Mucosa of gallbladder (tissue), 1 donor: ENCODE measurements at places on chromosomes 13 and 19.

- no peak for DNase-seq
These were observed 1825.3 kb downstream of the SLITRK5 start for GRCh38 chr13:89496478-89496877.

DNA sequence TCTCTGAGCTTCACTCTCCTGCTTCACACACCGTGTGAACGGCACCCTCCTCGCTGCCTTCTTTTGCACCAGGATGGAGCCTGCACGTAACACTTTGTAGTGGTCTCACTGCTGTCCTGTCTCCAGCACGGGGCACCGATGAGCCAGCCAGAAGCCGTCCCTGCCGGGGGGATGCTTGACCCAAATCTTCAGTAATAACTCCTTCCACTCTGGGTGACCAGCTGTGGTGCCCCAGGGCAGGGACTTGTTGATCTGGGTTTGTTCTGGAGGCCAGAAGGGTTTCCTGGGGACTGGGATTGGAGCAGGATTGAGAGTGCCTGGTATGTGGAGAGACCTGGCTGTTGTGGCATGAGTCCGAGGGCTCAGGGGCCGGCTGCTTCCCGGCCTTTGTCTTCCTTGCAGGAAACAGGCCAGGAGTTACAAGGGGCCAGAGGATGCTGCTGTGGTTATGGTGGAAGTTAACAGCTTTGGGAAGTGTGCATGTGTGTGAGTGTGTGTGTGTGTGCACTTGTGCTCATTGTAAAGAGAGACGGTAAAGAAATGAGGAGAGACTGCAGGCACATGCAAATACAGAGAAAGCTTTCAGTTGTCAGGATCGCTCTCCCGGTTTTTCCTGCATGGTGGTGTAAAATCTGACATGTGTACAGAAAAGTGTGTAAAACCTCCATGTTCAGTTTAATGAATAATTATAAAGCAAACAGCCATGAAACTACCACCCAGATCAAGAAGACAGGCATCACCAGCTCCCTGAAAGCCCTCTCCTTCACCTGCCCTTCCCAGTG is 18.9 kb downstream of the PAK4 start:
- no peak for DNase-seq

GRCh38 chr19:13974073-13974472 is 21.8 kb downstream of the DCAF15 start:
- DNase-seq = peak; percentile 75

GRCh38 chr19:7879111-7879807 is 5.1 kb upstream of the PRR36 start:
- no peak for DNase-seq

DNA sequence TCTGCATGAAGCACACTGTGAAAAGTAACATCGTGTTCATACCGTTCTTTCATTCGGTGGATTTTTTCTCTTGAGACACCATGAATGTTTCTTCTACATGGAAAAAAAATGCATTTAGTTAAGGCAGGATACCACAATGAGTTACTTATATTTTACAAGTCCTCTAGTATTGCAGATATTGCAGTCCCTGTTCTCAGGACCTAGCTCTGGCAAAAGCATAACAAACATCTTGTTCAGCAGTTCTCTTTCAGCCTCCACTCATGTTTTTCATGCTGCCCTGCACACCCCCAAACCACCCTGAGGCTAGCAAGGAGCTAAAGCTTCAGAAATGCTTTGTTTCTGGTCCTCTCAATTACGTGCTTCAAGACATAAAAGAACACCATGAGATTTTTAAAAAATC is 24.8 kb downstream of the N4BP2L1 start:
- no peak for DNase-seq

DNA sequence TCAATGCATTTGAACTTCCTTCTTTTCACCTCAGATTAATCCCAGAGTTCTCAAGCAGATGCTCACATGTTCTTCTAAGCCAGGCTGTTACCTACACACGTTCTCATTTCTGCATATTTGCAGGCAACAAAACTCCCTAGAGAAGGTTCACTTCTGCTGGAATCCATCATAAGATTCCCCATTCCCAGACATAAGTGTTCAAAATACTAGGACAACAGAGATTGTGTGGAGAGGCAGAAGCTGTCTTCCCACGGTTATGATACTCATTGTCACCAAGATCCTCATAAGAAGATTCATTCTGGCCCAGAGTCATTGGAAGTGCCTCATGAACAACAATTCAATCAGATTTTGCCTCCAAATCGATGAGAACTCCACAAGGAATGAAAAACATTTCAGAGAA is 931.6 kb upstream of the MIR17HG start:
- no peak for DNase-seq

- DNase-seq = no peak
These were observed 15.1 kb upstream of the EMP3 start for GRCh38 chr19:48310227-48310626.

- DNase-seq = no peak
These were observed 174.6 kb upstream of the LSM14A start for GRCh38 chr19:33997690-33998089.

DNA sequence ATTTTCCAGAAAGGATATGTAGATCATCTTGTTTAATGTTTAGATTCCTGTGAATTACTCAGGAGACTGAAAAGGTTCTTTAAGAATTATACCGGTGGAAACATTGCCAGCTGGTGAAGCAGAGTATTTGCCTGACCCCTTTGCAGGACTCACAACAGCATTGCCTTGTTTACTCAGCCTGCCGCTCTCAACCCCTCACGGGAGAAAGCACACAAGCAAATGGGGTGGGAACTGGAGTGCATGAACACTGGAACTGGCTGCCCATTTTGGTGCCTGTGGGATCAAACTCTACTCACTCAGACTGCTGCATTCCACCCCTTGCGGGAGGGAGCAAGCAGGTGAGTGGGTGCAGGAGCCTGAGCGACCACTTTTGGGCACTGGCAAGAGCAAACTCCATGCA is 804.7 kb upstream of the SLITRK1 start:
- DNase-seq = no peak

DNA sequence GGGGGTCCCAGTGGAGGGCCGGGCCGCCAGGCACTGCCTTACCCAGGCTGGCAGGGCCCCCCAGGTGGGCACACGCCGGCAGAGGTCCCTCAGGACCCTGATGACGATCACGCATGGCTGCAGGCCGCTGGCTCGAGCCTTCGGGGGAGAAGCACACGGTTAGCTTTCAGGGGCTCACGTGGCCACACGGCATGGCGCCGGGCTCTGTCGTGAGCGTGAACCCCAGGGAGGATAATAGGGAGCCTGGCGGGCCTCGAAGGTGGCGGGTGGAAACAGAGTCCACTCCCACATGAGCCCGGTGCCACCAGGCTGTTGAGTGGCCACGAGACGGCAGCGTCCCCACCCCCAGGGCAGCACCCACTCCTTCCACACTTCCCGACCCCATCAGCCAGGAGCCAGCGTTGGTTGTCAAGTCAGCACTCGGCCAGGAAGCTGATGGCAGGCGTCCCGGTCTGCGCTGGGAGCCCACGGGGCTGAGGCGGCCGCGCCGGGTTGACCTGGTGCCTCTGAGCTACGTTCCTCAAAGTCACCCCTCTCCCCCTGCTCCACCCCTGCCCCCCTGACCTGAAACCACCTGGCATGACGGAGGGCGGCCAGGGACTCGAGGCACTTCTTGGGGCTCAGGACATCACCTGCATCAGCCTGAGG is 24.7 kb upstream of the MATK start:
- DNase-seq = no peak

DNA sequence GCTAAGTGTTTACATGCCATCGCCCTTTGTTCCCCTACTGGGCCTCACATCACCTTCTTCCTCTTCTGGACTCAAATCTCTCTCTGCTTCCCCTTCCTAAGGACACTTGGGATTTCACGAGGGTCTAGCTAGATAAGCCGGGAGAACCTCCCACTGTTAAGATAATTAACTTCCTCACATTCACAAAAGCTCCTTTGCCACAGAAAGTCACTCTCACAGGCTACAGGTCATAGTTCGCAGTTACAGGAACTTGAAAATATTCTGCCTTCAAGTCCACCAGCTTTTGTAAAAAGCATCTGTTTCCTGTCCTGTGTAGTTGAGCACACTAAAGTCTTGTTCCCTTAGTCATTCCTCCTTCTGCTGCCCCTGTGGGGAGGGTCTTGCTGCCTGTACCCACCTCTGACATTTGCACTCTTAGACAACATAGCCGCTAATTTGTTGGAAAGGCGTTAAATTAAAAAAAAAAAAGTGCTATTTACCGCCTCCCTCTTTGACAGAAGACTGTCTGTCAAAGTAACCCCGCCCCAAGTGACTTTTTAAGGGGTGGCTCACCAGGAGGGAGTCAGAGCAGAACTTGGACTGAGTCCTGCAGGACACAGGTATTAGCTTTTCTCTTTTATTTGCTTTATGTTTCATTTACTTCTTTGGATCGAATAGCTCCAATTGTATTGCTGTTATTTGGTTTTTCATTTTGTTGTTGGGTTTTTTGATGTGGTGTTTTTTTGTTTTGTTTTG is 26.8 kb upstream of the CEACAM21 start:
- no peak for DNase-seq

DNA sequence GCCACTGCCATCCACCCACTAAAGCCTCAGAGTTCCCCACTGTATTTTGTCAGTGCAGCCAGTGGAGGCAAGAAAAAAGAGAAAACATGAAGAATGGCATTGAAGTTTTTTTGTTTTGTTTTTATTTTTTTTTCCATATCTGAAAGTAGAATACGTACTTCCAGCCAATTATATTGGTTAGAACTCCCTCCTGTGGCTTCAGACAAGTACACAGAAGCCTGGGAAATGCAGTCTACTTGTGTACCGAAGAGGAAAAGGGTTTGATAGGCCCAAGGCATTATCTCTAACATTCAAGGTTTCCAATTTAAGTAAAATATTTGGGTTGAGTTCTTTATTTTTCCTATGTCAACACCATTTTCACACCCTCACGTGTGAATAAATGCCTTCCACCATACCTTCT is 696.2 kb upstream of the GPC6 start:
- no peak for DNase-seq

- no peak for DNase-seq
These were observed 97.5 kb downstream of the SLC10A2 start for GRCh38 chr13:102968572-102969228.

- DNase-seq = no peak
These were observed 39.9 kb downstream of the TMTC4 start for GRCh38 chr13:100634696-100635095.

GRCh38 chr13:49407068-49407467 is 36.8 kb downstream of the CAB39L start:
- no peak for DNase-seq

GRCh38 chr19:58001895-58002369 is 688 bp downstream of the ZNF606 start:
- no peak for DNase-seq

DNA sequence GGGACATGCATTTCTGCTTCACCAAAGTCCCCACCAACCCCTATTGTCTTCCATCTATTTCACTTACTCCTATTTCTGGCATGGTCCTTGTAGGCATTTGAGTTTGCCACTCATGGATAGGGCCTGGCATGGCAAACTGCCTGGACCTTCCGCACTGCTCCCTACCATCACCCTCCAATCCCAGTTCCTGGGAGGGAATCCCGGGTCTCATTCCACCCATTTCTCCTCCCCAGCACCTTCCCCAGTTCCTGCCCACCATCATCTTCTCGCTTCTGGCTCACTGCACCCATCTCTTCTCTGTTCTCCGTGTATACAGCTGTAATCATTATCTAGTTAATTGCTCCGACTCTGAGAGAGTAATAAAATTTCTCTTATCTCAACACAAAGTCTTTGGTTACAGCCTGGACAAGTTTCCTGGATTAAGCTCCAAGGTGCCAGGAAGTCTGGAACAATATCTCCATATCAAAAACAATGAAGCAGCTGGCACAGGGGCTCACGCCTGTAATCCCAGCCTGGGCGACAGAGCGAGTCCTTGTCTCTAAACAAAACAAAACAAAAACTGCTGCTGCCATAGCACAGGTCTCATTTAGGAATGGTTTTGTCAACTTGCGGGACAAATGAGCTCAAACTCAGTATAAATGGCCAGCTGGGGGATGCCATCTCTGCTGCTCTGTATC is 17.0 kb upstream of the COX7A1 start:
- no peak for DNase-seq

- no peak for DNase-seq
These were observed 56.0 kb upstream of the FNDC3A start for GRCh38 chr13:48919751-48920150.

DNA sequence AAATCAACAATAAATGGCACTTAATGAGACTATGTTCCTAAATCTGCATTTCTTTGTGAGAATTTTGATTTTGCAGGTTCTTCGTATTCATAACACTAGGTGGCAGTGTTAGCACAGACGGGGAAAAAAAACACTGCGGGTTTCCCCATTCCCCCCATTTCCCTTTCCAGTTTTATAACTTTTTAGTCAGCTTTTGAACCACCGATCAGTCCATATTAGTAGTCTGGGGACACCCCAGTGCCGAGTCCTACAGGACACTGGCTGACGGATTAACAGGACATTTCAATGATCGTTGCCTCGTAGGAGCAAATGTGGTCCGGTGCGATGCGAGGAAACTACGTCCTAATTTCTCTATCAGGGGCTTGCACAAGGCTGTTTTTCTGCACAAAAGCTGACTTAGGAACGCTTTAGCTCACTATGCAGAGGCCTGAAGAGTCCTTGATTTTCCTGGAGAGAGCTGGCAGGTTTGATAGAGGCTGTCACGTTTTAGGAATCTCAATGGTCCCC is 234.3 kb downstream of the LMO7 start:
- no peak for DNase-seq

DNA sequence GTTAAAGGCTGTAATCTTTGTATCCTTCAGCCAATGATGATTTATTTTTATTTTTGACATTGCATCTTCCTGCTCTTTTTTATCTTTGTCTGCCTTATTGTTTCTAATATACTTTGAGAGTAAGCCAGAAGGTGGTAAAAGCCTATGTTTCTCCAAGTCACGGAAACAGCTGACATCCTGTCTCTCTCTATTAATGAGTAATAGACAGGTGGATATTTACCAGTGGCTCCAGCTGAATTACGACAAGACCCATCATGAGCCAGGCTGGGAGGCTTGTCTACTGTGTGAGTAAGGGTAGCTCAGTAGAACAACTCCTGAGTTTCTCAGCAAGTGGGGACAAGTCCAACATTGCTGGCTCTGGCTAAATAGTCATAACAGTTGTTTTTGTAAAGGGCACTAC is 166.6 kb downstream of the NDFIP2 start:
- DNase-seq = no peak
